ENCODE measurements at places on chromosomes 12 and 14.

DNA sequence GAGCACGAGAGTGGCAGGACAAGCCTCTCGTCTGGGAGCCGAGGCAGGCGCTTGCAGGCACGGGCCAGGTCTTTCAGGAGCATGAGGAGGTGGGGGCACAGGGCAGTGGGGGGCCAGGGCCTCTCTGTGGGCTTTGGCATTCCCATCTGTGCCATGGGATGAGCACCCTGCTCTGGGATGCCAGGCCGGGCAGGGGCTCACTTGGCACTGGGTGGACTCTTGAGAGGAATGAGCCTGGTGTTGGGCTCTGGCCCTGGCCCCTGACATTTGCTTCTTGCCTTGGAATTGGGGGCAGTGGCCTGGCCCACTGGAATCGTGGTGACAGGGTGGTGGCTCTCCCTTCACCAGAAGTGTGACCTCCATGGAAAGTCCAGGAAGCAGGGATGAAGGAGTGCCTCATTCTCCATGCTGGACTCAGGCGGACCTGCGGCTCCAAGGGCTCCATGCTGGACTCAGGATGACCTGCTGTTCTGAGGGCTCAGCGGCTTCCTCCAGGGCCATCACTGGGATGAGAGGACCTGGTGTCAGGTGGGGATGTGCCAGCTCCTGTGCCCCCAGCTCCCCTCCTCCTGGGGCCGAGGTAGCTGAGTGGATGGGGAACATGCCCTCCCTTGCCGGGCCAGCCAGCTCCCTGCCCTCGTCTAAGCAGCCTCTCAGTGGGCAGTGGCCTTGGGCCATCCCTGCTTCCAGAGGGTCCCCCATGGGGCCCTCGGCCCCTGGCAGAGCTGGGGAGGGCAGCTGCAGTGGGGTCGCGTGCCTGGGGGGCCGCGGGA is 220.3 kb downstream of the KIF26A start:
- DNase-seq = no peak

DNA sequence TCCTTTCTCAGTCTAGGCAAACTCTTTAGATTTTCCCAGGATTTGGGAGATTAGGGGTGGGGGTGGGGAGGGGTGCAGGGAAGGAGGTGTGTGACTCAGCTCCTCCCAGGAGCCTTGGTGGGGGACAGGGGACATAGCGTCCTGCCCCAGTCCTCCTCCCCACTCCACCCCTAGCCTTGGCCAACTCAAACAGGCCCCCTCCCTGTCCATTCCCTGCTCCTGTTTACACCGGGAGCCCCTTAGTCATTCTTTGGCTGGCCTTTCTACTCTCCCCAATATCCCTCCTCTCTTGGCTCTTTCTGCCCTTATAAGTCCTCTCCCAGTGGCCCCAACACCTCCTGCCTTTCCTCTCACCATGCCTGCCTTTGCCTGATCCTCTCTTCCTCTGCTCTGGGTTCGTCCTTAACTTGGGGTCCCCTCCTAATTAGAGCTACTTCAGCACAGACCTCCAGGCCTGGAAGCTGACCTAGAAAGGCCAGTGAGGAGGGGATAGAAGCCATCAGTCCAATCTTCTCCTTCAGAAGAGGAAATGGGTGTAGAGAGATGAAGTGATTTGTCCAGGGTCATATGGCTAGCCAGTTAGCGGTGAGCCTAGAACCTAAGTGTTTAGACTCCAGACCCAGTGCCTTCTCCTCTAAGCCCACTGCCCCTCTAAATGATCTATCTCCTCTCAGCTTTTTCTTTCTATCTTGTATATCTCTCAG is 2.3 kb upstream of the ITGA5 start:
- DNase-seq = no peak

DNA sequence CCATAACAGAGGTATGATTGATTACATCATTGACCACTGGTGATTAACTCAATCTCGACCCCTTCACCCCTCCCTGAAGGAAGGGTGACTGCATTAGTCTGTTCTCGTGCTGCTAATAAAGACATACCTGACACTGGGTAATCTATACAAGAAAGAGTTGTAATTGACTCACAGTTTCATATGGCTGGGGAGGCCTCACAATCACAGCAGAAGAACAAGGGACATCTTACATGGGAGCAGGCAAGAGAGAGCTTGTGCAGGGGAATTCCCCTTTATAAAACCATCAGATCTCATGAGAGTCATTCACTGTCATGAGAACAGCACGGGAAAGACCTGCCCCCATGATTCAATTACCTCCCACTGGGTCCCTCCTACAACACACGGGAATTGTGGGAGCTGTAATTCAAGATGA is 55.9 kb upstream of the TMCC3 start:
- DNase-seq = no peak

- DNase-seq = no peak
These were observed 56.7 kb downstream of the FBRSL1 start for GRCh38 chr12:132546647-132547046.

DNA sequence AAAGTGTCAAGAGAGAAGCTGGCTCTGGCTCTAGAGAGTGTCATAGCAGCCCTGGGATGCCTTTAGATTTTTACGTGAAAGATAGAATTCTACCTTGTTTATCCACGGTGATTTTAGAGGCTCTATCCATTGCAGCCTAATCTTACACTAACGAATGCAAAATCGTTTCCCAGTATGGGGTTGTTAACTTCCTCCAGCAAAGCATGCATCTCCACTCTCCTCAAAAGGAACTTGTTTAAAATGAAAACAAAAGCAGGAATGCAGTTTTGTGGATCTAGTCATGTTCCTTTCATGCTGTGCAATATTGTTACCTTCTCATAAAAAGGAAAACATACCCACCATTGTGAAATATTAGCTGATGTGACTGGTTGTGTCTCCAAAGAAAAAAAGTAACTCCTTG is 88.4 kb downstream of the ANO2 start:
- no peak for DNase-seq

DNA sequence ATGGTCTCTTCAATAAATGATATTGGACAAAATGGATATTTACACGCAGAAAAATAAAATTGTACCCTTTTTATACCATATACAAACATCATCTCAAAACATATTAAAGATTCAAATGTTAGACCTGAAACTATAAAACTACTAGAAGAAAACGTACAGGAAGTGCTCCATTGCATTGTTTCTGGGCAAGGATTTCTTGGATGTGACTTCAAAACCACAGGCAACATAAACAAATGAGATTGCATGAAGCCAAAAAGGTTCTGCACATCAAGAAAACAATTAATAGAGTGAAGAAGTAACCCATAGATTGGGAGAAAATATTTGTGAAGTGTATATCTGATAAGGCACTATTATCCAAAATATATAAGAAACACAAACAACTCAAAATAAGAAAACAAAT is 812.4 kb downstream of the NRXN3 start:
- DNase-seq = no peak

DNA sequence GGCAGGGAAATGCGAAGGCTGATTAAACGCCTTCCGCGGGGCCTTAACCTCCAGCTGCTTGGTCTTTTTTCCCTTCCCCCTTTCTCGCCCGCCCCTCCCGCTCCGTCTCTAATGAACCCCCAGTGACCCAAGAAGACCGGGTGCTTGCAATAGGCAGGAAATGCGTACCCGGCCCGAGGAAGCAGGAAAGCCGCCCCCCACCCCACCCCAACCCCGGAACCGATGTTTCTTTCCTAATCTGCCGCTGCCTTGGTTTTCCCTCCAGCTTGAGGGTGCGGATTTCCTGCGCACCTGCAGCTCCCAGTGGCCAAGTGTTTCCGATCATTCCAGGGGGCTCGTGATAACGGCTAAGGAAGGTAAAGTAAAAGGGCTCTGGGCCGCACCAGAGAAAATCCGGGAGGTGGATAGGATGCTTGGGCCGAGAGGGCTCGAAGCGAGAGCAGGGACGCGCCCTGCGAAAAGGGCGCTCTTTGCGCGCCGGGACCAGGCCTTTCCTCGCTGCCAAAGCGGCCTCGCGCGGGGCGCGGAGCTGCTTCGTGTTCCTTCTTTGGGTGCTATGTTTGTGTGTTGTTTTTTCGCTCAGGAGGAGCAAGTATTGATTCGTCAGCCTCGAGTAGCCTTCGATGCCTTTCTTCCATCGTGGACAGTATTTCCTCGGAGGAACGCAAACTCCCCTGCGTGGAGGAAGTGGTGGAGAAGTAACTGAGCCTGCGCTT is 983 bp downstream of the MYF6 start:
- DNase-seq = no peak

DNA sequence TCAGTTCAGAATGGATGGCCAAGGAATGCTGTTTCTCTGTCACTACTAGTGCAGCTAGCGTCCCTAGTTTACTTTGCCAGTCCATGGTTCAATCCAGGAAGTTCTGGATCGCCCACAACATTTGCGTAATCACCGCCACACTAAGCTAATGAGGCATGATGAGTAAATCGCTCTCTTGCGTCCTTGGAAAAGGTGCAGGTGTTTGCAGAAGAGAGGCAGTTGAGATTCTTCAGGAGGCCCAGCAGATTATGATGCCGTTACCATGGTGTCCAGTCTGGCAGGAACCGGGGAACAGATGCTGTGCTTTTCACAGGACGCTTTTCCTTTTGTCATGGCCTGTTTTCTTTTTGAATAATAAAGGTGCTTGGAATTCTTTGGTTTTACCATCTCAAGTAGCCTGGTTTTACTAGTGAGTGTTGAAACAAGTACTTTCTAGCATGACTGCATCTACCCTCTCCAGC is 9.0 kb downstream of the TPH2 start:
- DNase-seq = no peak

DNA sequence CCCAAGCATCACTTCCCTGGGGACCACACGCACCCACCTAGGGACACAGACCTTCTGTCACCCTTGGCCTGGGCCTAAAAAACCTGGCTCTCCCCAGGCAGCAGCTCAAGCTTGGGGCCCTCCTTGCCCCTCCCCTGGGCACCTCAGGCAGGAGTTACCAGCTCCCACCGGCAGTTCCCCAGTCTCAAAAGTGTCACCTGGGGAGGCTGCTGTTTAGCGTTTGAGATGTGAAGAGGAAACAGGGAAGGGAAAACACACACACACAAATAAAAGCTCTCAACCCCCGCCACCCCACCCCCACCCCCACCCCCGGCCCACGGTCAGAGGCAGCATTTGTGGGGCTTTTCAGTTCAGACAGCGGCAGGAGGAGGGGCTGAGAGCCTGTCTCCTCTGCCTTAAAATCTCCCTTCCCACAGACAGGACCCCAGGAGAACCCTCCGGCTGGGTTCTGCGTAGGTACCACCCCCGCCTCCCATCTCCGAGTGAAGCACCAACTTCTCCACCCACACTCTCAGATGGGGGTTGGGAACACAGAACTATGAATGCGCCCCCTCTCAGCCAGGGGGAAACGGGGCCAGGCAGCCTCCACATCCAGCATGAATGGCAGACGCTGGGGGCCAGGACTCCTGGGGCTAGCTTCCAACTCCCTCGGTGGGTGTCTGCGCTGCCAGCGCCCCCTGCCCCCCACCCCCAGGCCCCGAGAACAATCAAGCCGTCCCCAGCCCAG is 3.0 kb downstream of the NCOR2 start:
- DNase-seq = no peak

DNA sequence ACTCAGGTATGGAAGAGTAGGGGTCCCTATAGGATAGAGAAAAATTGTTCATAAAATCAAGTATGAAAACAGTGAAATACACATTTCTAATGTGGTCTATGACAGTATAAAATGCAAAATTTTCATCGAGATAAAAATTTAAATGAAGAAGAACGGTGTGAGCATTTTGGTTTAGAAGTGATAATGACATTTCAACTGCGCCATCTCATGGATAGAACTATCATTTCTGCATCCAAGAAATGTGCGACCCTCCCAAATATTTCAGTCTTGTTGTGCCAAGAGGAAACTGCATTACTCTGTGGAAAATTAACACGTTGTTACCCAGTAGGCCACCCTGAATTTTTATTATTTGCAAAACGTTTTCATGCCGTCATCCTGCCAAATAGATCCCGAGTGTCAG is 108.8 kb downstream of the CRACR2A start:
- no peak for DNase-seq

GRCh38 chr12:6950811-6951540 is at the start of gene PTPN6:
Gene PTPN6, plus strand, starts transcription at chr12:6951356. Its CDS starts 157 bp downstream, at chr12:6951513.
- DNase-seq = no peak

- DNase-seq = no peak
These were observed 52.3 kb downstream of the SLC25A47 start for GRCh38 chr14:100375266-100375962.

DNA sequence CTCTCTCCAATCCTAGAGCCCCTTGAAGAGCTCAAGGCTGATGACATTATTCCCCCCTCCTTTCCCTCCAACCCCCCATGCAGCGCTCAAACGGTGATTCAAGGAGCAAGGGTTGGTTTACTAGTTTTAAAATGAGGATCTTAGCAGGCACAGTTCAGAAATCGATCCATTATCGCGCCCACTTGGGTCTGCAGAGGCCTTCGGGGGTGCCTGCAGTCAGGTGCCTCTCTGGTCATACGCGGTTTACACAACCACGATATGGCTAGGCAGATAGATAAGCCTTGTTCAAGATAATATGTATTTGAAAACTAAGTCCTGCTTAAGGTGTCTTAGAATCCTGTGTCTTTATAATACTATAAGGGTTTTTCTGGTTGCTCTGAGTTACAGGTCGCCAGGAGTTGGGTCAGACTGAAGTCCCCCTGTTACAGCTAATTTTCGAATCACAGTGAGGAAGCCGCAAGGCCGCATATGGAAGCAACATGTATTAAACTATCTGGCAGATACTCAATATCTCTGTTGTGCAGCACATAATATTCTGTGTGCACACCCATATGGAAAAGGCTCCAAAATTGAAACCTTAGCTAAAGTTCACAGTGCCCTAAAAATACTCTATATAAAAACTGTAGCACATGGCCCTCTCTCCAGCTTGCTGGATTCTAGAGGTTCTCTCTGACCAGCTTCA is 10.0 kb downstream of the BHLHE41 start:
- no peak for DNase-seq
